ENCODE measurements at places on chromosomes 16 and 17.

DNA sequence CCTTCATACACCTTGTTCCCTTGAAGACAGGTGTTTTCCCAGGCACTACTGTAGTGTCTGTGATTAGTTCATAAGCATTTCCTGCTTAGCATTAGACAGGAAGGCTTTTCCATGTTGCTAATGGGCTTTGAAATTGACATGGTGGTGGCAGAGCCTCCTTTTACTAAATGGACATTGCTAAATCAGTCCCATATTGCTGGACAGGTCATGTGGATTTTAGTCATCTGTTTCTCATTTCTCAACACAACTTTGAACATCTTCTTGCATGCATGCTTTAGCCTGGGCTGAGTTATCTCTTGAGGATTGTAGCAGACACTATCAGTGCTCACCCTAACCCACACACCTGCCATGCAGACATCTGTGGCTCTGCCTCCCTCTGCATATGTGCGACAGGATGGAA lies 13.7 kb upstream of the BCO1 start:
- no peak for DNase-seq

- DNase-seq = no peak
These were observed 9.5 kb downstream of the PROCA1 start for GRCh38 chr17:28702026-28702751.

DNA sequence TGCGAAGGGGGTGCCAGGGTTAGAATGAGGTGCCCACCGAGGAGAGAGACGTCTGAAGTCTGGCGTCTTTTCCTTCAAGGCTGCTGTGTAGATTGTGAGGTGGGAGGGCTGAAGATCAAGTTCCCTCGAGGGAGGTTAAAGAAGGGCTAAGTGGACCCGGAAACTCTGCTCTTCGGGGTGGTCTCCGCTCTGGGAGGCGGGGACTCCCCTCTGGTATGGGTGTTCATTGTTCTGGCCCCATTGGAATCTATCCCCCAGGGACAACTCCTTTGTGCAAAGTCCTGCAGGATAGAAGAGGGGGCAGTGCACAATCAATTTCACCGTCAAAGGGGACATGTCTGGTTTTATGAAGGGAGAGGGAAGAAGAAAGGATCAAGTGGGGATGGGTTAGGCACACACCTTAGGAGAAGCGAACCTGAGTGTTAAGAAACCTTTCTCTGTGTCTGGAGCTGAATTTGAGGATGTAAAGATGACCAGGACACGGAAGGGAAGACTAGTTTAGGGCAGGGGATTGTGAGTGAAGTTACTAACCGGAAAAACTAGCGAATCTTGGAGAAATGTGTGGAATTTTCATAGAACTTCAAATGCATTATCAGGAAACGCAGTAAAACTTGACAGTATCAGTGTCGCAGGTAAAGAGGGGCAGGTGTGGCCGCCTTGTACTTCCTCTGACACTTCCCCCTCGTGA lies 809 bp upstream of the RAB34 start:
- DNase-seq = no peak

- DNase-seq = no peak
These were observed 59.1 kb downstream of the GRIN2A start for GRCh38 chr16:10123141-10123540.

DNA sequence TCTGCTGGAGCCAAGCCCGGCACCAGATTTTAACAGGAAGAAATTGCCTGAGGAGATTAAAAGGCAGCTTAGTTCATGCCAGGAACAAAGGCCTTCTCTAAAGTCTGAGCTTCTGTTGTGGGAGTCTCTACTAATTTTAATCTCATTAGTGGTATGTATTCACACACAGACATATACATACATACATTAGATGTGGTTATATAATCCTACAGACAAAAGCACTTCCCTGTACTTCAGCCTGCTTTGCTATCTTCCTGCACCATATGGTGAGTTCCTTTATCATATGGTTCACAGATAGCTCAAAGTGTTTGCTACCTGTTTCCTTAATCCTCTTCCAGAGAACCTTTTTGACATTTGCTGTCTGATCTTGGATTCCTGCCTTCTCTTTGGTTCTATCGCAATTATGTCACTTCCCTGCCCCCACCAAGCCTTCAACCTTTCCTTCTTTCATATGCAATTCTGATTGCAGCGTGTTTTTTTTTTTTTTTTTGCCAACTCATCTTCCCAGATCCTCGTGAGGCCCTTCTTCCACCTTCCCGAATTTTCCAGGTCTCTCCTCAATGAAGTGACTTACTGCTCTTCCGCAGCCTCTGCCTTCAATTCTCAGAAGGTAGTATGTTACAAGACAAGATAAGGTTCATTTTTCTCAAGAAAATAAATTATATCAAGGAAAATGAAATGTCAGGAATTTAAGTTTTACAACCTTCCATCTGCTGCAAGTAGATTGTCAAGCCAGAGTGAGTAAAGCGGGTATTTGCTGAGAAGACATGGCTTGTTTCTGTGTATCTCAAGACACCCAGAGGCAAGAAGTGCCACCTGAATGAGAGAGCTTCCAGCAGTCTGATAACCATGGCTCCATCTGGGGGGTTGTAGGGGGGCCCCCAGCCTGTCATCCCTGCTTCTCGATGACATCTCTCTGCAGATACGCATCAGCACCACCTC lies 120.2 kb upstream of the CACNG3 start:
- no peak for DNase-seq

- DNase-seq = no peak
These were observed 2.9 kb downstream of the C17orf67 start for GRCh38 chr17:56830726-56831368.

GRCh38 chr16:54289945-54290832 lies 3.6 kb upstream of the IRX3 start:
- no peak for DNase-seq

DNA sequence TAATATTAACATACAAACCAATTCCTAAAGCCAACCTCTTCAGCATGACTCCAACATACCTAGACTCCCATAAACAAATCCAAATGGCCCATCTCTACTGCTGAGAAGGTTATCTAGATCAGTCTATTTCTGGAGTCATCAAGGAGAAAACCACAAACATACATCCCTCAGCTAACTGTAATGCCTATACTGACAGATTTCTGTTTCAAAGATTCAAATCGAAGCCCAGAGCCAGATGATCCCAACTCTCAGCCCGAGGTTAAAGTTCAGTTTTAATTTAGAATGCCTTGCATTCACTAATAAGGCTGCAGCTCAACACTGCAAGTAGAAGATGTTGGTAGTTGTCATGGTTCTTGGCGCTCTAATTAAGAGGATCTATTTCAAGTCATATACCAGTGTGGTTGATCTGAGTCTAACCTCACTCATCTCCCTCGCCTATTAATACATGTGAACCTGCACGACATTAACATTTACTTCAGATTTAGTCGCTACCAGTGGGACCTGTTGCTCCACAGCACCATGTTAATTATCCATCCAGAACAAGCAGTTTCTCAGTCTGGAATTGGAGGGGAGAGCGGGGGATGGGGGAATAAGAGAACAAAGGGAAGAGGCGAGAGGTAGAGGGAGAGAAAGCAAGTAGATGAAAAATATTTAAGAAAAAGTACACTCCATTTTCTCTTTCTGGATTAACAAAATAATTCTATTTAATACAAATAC lies 15.4 kb downstream of the PHF12 start:
- DNase-seq = no peak

DNA sequence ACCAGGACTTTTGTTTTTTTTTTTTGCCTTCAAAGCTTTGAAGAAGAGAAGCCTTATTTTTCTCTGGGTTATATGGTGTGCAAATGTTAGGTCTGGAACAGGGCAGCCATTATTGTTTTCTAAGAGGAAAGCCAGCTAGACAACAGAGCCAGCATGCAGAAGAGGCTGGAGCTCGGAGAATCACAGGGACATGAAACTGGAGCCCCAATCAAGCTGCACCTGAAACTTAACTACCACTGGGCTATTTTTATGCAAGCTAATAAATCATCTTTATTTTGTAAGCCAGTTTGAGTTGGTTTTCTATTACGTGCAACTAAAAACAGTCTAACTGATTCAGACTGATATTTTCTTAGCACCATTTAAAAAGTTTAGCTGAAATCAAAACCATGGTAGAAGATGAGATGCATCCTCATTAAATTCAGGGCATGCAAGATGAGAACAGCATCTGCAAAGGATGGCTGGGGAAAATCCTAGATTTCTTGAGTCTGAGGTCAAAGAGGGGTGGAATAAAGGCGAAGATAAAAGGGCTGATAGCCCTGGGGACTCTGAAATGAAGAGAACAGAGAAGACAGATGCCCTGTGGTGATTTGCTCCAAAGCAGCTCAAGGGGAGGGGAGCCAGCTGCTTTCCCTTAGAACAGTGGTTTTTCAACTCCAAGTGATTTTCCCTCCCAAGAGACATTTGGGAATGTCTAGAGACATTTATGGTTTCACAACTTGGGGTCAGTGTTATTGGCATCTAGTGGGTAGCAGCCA lies 177.1 kb upstream of the WSCD1 start:
- DNase-seq = no peak

DNA sequence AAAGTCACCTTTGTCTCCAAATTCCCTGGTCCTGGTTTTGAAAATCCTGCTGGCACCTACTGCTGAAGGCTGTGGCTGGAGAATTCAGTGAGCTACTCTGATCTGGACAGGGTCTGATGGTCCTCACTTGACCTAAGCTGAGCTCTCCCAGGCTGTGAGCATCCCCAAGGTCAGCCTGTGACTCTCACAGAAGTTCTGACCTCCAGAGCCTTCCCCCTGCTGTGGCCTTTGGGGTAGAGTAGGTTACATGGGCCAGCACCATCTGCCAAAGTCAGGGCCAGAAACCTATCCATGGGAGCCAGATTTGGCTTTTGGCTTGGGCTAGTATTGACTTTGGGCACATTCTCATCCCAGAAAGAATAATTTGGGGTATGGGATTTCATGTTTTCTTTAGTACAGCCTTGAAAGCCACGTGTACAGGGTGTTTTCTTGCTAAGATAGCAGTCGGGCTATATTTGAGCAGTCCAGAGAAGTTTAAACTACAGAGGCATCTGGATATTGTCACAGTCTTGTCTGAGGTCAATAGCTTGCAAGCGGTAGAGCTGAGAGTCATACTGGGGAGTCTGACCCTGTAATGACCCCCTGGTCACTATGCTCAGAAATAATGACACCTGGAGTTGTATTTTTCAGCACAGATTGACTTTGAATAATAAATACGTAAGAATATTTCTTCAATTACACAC lies 6.2 kb upstream of the AGRP start:
- no peak for DNase-seq

- peak; percentile 76 for DNase-seq
These were observed 135.4 kb downstream of the KCNJ12 start for GRCh38 chr17:21511363-21512195.
